ENCODE measurements at places on chromosomes 11 and 22. TPM values are rescaled to one million over a fixed set of nuclear protein-coding genes. Genes with fewer than 3 reads are reported as not detected.

DNA sequence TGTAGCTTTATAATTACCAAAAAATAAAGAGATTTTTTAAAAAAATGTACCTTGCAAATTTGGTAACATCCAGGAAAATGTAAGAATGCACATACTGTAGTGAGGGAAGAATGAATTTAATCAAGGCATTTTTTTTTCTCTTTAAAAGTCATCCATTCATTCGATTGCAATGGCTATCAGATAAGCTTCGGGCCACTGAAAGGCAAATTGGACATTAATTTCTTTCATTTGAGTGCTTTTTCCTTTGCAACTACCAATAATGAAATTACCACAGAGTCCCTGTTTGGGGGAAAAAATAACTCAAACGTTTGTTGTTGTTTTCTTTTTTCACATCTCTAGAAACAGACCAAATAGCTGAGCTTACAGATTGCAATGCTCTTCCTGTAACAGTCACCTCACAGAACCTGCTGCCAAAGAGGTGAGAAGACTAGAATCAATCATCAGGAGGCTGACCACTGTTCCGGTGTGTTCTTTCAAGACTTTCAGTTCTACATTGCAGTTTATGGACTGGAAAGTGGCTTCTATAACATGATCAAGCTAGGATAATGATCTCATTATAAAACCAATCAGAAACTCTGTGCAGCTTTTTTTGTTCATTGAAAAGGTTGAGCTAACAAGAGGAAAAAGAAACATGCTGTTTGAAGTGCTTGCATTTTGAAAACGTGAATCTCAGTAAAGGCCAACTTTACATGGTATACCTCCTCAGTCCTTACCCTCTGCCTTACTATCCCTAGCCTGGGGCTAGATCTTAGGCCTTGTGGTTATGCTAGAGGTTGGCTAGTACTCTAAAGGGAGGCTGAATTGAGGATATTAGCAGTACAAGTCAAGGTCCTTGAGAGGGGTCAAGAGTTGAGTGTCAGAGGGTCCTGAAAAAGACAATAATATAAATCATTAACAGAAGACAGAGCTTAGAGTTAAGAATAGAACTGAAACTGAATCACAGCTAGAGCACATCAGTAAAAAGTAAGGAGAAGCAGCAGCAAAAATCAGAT lies 1276.1 kb downstream of the LRRC4C start:
- no peak for DNase-seq

GRCh38 chr11:120597250-120598215 lies 86.0 kb downstream of the GRIK4 start:
- no peak for DNase-seq

- DNase-seq, result no peak
Observed at GRCh38 chr22:32564170-32565001, 89.8 kb downstream of the FBXO7 start.

- no peak for DNase-seq
Observed at GRCh38 chr11:6083129-6083528, 24.4 kb upstream of the OR56B4 start.

DNA sequence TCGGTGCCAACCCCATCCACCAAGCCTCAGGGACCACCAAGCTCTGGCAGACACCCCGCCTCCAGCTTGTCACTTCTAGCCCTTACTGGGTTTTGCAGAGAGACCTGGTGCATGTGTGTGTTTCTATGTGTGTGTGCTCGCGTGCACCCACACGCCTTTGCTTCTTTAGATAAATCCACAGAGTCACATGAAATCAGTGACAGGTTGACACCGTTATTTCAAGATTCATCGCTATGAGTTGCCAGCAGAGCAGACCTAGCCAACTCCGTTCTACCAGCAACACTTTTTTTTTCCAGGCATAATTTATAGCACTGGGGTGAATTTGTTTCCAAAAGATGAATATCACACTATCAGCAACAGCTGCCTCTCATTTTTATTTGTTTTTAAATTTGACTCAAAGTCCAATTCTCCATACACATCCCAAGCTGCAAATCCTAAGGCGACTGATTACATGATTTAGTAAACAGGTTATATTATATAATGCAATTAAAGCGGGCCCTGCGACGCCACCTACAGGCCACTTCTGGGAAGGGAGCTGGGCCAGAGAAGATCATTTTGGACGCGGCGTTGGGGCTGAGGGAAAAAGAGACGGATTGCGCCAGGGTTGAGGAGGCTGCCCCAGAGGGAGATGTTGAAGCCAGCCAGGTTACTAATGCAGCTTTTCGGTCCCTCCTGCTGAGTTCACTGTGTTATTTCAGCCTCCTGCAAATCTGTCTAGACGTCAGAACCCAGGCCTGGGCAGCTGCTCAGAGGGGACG lies 150.5 kb downstream of the FEZ1 start:
- no peak for DNase-seq

GRCh38 chr11:5809122-5809519 lies 397 bp downstream of the OR52N2 start:
- DNase-seq, result no peak

The OR51B4 gene
- not detected for total RNA-seq

The RPS6KA4 gene
- 36.1 TPM for total RNA-seq

The BEST1 gene
- 13.6 TPM for total RNA-seq

The MYO18B gene
- 1.3 TPM for total RNA-seq

All from upper lobe of left lung (tissue), 6 donors.